ENCODE measurements at places on chromosomes 2 and 18.

DNA sequence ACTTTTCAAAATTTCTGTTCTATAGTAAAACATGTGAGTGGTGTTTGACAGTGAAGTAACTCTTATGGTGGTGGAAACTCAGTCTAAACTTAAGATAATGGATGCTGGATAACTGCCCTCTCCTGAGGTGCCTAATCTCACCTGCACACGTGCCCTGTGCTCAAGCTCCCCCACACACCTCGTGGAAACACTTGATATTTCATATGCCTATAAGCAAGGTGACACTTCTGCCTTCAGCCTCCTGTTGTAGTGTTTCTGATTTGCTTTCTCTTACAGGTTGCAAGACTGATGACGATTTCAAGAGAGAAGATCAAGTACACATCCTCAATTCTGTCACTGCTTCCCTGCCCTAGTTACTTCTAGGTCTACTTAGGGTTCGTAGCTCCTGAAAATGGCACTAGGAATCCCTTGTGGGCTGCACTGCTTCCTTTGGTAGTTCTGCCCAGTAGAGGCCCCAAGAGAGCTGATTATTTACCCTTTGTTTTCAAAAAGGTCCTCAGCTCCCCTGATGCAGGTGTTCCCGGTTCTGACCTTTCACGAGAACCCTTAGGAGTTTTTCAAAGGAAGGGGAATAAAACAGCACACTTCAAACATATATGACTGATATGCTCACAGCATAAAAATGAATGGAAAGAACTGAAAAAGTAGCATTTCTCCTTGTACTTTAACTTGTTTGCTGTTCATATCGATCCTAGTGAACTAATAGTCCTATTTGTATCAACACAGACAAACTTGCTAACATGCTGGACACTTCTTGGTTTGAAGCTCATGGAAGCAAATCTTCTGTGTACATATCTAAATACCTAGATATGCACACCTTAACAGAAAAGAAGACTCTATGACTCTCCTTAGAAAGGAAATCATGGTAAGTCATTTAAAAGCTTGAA, 6.7 kb downstream of the CAVIN2 start:
- DNase-seq = no peak

DNA sequence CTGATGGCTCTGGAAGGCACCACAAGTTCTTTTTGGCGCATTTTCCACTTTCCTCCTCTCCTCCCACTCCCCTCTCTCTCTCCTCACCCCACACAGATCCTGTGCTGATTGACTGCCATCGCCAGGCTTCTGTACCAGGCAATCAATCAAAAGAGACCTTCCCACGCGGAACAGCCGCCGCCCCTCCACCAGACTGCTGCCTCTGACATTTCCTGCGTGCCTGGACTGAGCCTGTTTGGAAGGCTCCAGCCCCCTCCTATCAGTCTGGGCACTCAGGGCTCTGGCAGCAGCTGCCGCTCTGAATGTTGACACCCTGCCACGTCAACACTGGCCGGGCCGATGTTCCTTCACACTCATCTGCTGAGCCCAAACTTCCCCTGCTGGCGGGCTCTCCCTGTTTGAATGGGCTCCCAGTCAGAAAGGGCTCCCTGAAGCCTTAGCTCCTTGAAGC, 467.7 kb downstream of the EPHA4 start:
- DNase-seq = peak; percentile 43

GRCh38 chr2:135701442-135701841, 40.2 kb upstream of the UBXN4 start:
- no peak for DNase-seq

- no peak for DNase-seq
Observed at GRCh38 chr2:147483911-147484310, 360.9 kb upstream of the ACVR2A start.

GRCh38 chr2:210387074-210387473, 72.1 kb upstream of the MYL1 start:
- no peak for DNase-seq

- DNase-seq = peak; percentile 70
Observed at GRCh38 chr2:128309280-128310093, 9.2 kb downstream of the HS6ST1 start.

GRCh38 chr18:37501136-37501535, 64.5 kb downstream of the CELF4 start:
- DNase-seq = no peak

GRCh38 chr2:183533021-183533420, 408.8 kb downstream of the NUP35 start:
- no peak for DNase-seq
